ENCODE measurements at places on chromosomes 5 and 9.

- DNase-seq = no peak
Measured at GRCh38 chr5:65548281-65548680, 14.7 kb downstream of the CENPK start.

GRCh38 chr5:102539562-102539961 is 40.8 kb upstream of the SLCO6A1 start:
- no peak for DNase-seq

GRCh38 chr9:117125531-117125930 is 289.3 kb downstream of the ASTN2 start:
- DNase-seq = no peak

- no peak for DNase-seq
Measured at GRCh38 chr9:86974421-86974820, 27.1 kb upstream of the GAS1 start.

GRCh38 chr5:149893403-149893931 is 51.1 kb downstream of the PDE6A start:
- DNase-seq = no peak

DNA sequence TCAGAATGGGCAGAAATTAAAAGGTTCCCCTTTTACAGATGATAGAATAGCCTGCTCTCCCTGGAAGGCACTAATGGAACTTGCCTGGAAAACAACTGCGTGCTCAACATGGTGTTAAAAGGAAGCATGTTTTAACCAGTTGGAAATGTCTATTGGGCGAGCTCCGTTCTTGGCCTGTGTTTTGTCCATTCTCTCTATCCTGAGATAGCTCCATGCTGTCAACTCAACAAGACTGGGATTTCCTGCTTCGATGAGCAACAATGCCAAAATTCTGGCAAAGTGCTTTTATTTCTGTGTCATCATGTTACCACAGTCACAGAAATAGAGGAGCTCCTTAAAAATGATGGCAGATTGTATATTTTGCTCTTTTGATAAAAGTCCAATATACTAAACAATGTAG is 198.3 kb downstream of the PLK2 start:
- DNase-seq = no peak

DNA sequence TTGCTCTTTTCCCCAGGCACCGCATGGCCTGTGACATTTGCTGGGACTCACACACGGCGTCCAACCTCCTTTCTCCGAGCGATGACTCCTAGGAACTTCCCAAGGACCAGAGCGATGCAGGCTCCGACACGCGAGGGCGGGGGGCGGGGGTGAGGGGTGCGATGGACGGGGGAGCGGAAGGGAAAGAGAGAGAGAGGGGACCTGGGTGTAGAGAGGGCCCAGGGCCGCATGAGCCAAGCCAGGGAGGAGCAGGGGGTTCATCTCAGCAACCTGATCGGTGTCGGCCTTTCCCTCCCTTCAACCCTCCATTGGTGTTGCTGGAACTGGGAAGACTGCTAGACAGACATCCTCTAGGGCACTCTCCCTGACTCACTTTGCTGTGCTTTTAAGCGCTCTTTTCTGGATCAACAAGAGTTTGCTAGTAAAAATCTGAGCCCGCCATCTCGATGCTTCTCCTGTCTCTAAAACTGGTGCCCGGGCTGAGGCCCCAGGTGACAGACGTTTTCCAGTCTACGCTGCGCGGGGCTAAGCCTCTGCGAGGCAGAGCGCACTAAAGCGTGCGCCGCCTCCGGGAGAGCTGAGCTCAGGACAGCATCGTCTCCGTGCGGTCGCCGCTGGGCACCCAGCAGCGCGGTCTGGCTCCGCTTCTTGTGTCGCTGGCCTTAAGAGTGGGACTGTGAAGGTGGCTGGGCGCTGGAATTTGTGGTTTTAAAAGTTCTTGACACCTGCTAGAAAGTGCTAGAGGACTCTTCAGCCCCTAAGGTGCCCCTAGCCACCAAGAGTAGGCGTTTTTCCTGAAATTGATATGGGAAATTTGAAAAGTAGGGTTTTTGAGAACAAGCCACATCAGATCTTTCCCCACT is 1.0 kb upstream of the TSLP start:
- no peak for DNase-seq

DNA sequence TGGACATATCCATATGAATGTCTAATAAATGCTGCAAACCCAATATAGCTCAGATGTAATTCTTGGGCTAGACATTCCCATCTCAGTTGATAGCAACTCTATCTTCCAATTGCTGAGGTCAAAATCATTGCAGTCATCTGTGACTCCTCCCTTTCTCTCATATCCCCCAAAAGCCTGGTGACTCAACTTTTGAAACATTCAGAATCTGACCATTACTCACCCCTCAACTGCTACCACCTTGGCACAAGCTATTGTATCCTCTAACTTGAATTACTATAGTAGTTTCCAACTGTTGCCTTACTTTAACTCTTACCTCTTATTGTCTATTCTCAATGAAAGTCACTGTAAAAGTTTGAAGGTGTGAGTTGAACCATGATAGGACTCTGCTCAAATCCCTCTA is 600.1 kb upstream of the RGMB start:
- no peak for DNase-seq

GRCh38 chr9:114572199-114572598 is 15.4 kb upstream of the ATP6V1G1 start:
- no peak for DNase-seq

DNA sequence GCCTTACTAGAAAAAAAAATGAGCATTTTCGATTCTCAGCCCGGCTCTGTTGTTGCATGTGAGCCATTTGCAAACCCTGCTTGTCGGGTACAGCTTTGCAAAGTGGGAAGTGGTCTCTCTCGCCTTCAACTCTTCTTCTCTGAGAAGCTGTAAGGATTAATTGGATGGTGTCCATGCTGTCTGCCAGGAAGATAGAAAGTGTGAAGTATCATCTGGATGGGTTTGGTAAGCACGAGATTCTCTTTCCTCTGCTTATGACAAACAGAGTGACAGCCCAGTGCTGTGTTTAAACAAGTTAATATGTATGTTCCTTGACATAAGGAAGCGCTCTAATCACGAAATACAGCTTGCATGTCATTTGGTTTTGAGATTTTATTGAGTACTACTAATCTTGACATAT is 109.1 kb upstream of the SPATA31D4 start:
- DNase-seq = no peak

- no peak for DNase-seq
Measured at GRCh38 chr5:99320436-99320835, 391.6 kb upstream of the CHD1 start.

DNA sequence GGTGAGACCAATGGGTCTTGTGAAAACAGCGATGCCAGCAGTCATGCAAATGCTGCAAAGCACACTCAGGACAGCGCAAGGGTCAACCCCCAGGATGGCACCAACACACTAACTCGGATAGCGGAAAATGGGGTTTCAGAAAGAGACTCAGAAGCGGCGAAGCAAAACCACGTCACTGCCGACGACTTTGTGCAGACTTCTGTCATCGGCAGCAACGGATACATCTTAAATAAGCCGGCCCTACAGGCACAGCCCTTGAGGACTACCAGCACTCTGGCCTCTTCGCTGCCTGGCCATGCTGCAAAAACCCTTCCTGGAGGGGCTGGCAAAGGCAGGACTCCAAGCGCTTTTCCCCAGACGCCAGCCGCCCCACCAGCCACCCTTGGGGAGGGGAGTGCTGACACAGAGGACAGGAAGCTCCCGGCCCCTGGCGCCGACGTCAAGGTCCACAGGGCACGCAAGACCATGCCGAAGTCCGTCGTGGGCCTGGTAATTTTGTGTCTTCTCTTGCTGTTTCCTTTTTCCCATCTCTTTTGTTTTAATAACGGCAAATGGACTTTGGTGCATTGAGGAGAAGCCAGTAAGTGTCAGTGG is 98.0 kb downstream of the EHMT1 start:
- no peak for DNase-seq

DNA sequence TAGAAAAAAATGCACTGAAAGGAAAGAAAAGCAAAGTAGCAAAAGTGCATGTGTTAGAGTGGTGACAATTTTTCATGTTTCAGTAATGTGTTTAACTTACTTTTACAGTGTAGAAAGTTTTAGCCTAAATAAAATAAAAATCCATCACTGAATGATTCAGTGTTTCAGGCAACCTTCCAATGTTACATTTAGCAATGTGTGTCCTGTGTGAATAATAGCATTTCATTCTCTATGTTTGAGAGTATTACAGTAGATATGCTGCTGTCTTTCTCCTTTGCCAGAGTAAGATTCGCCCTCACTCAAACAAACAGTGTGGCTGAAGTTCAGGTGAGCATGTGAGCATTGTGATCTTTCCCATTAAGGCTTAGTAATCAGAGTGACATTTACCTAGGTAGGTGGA is 171.1 kb downstream of the TARS1 start:
- DNase-seq = no peak

DNA sequence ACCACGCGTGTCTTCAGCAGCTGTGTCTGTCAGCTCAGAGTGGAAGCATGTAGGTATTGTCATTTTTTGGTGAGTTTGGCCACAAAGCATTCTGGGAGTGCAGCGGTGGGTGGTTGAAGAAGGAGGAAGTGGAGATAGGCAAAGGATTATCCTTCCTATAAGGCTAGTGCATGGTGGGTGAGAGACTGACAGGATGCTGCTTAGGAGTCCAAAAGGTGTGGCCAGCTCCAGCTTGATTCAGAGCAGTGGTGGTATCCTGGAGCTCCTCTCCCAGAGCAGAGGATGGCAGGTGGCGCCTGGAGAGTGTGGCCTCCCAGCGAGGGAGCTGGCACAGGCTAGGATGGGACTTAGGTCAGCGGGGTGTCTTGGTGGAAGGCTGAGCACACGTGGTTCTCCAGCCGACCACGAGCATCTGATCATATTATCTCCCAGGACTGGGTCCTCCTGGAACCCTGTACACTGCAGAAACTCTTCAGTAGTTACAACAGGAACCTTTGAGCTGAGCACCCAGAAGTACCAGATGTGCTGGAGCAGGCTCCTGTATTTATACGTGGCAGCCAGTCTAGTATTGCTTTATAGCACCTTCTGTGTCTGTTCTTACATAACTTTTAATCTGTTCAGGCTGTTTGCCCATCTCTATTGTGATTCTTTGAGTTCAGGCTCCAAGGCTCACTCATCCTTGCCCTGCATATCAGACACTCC is 29.6 kb downstream of the MAML1 start:
- DNase-seq = no peak
